T-helper 2 cell (primary cell): ENCODE measurements at places on chromosomes 4 and X.
A peak's percentile ranks its signal among the peaks of the same experiment; 100 is the strongest.

- DNase-seq = no peak
Observed at GRCh38 chrX:50000937-50001542, 78.6 kb downstream of the CLCN5 start.

- no peak for DNase-seq
Observed at GRCh38 chr4:75698963-75699228, 25.5 kb upstream of the USO1 start.

DNA sequence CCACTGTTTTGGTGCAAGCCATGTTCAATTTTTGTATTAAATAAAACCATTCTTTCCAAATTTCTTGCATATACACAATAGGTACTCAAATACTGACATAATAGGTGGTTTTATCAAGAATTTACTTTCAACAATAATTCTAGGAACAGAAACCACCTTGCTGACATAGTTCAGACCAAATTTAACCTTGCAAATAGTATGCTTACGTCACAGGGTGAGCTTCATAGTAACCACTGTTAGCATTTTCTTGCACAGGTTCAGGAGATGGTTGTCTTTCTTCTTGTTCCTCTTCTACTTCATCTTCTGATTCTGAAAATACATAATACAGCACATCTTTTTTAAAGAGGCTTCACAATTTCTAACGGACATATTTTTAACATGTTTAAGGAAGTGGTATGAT is 17.6 kb downstream of the G3BP2 start:
- peak; percentile 52 for DNase-seq

DNA sequence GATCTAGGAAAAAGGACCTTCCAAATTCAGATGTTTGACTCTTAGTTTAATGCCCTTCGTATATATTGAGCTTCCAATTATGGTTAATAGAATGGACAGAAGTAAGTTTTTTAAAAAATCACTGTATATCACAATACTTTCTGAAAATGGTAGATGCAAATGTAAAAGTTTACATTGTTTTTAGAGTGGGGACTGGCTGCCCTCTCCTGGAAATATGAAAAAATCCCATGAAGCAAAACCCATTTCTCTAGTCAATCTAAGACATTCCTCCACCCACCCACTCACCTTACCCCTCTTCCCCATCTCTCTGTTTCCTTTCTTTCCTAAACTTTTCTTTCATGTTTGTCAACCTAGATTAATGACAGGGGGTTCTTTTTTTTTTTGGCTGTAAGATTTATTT is 134.5 kb downstream of the ARHGAP6 start:
- DNase-seq = no peak

DNA sequence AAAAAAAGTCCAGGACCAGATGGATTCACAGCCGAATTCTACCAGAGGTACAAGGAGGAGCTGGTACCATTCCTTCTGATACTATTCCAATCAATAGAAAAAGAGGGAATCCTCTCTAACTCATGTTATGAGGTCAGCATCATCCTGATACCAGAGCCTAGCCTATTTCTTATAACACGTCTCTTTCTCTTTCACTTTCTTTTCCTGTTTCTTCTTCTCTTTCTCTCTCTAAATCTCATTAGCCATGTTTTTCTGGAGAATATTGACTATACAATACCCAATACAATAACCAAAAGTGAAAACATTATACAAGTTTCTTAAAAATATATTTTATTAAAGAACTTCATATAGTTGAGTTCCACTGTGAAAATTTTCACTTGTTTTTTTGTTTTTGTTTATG is 1154.9 kb upstream of the PCDH7 start:
- no peak for DNase-seq

GRCh38 chr4:19540859-19541540 is 710.7 kb upstream of the SLIT2 start:
- no peak for DNase-seq

DNA sequence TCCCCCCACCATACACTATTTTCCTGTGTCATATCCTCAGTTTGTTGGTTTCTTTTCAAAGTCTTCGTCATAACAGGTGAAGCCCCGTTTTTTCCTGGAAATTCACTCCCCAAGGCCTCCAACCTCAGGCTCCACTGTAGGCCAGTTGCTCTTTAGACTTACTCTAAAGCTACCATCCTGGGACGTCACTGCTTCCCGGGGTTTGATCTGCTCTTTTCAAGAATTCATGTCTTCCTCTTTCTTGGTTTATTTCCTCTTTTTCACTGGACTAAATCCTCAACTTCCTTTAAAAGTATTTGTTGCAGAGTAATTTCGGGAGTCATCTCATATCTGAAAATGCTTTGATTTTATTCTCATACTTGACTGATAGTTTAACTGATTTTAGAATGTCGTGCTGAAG is 6.5 kb upstream of the SERTM2 start:
- no peak for DNase-seq
